ENCODE measurements at places on chromosomes 6 and 20.

GRCh38 chr6:68994521-68994920 is 359.4 kb downstream of the ADGRB3 start:
- no peak for DNase-seq

DNA sequence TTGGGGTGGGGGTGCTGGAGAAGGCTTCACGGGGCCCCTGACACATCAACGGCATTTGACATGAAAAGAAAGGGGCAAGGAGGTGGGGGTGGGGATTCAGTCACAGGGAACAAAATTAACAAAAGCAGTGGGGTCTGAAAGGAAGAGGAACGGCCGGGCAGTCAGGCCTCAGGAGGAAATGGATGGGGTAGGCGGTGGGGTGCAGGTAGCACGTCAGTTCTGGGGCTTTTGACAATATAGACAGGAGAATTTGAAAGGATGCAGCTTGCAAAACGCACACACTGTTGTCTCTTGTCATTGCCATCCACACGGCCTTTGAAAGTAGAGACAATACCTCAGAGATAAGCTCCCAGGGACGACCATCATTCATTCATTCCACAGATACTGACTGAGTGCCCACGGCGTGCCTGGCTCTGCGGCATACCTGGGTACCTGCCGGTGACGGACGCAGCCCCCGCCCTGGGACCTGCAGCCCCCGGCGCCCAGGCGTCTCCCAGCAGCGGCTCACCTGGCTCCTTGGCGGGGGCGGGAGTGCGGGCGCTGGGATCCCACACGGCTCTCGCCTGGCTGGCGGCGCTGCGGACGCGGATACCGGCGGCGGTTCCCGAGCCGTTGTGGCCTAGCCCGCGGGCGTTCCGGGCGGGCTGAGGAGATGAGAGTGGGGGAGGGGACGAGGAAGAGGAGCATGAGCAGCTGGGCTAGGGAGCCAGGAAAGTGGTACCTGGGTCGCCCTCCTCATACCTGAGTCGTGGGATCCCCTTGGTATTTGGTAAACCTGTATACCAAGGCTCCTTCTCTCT is at the start of gene SLC26A8:
Gene SLC26A8, minus strand, starts transcription at position 646 of the 800 bp plus-strand sequence. CDS start 4,934 bp downstream, outside the sequence.
- no peak for DNase-seq

DNA sequence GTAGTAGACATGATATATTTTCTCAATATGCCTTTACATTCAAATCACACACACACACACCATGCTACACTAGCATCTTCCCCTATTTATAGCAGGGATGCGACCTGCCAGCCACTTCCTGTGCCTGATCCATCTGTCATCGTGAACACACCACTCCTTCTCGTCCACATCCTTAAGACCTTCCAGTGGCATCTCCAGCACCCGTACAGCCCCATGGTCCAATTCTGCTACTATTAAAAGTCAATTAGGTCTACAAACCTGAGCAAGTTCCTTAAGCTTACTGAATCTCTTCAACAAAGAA is 54.5 kb downstream of the KIF16B start:
- DNase-seq, result peak; percentile 44

DNA sequence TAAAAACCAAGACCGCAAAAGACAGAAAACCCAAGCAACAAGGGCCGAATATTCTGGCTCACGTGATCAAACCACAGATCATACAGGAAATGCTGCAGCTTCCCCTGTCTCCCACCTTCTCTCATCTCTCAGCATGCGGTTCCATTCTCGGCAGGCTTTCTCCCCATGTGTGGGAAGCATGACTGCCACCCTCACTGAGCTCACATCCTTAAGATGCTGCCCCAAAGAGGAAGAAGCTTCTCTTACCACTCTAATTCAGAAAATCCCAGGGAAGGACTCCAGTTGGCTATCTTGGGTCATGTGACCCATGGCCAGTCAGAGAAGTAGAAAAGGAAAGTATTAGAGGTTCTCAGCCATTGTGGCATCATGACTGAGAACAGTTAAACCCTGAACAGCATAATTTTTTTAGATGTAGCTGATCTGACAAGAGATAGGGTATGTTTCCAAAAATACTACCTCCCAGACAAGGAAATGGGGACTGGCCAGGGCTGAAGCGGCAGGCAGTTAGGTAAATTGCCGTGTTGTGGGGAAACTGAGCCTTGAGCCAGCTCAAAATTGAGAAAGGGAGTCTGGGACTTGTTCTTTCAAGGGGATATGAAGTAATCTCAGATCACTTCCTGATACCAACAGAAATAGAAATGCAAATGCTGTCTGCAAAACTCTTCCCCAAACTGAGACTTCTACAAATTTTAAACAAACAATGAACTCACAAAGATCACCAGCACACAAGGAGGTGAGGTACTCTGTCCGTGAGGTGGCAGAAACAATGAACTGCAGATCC is 37.1 kb upstream of the GRM4 start:
- no peak for DNase-seq

DNA sequence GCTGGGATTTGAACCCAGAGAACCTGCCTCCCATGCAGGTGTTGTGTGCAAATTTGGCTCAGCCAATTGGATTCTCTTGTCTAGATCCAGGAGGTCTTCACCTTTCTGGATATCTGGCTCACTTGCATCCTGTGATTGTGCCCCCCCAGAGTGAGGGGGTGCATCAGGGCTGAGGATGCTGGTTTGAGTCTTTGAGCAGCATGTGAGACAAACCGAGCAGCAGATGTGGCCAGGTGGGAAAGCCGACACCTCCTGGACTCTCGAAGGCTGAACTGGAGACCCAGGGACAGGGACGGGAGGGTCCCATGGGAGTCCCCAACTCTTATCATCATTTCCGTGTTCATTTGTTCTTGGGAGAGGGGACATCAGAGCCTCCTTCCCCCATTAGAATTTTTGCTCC is 30.6 kb upstream of the SULF2 start:
- no peak for DNase-seq

DNA sequence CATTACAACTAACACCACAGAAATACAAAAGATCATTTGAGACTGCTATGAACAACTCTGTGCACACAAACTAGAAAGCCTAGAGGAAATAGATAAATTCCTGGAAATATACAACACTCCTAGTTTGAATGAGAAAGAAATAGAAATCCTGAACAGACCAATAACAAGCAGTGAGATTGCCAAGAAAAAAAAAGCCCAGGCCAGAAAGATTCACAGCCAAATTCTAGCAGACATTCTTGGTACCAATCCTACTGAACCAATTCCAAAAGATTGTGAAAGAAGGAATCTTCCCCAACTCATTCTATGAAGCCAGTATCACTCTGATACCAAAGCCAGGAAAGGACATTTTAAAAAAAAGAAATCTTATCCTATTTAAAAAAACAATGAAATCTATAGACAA is 7.0 kb upstream of the CDK19 start:
- no peak for DNase-seq

DNA sequence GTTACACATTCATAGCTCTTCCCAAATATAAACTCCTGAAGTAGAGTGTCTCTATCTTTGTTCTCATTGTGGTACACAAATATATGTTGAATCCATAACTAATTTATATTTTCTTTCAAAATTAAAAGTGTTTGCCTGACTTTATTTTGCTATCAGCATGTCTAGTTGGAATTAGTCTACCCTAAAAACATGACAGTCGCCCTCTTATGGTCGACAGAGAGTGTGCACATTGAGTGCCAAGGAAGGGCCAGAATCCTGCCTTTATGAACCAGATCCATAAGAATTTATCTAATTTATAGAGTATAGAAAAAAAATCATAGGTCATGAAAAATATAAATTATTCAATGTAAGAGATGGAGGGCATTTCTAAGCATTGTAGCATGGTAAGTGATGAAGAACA is 12.3 kb upstream of the DEFB112 start:
- DNase-seq, result no peak

DNA sequence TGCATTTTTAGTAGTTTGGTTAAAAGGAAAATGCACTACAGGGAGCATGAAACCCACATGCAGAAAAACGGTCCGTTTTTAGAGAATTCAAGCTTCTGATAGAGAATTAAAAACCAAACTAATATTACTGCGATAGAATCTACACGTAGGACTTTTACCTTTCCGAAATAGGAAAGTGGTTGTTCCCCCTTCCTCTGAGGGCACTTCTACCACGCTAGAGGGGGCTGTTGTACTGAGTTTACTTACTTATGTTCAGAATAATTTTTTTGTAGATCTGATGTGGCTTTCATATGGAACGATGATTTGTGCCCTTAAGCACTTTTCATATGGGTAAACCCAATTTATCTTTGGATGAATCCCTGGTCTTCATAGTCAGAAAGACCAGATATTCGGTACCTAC is 264.3 kb upstream of the PLN start:
- DNase-seq, result peak; percentile 87

GRCh38 chr6:142570221-142570671 is 268.4 kb downstream of the ADGRG6 start:
- no peak for DNase-seq

- peak; percentile 16 for DNase-seq
These were observed 213.5 kb downstream of the RFPL4B start for GRCh38 chr6:112560651-112561050.

DNA sequence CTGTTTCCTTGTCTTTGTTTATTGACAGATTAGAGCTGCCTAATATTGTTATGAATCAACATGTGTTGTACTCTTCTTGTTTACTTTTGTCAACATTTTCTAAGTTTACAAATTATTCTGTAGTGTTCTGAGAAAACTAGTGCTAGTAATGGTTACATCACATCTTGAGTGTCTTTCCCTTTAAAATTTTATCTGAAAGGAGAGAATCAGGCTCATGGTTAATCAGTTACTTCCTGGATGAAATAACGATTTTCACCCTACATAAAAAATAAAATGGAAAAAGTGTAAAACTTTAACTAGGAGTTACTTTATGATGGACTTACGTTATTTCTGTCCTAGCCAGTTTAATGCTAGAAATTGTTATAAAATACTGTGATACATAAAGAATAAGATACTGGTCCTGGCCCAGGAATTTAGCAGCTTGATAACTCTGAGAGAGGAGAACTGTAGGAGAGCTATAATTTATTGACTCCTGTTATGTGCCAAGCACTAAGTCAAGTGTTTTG is 26.4 kb upstream of the BMP5 start:
- no peak for DNase-seq

DNA sequence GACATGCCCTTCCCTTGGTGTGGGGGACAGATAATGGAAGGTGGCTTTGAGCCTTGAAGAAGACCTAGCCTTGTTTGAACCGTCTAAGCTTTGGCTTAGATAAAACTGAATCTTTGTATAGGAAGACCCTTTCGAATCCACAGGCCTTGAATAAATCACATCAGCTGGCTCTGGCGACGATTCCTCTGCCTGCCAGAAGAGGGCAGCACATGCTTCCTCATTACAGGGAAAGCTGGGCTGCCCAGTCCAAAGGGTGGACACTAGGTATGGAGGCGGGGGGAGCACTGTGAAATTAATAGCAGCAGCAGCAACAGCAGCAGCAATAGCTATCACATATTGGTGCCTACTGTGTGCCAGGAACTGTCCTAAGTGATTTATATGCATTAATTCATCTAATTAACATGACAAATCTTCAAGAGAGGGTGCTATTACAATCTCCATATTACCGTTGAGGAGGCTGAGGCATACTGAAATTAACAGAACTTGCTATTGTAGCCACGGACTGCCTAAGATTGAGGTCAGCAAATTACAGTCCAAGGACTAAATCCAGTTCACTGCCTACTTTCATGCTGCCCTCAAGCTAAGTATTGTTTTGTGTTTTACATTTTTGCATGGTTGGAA is 85.1 kb downstream of the CLIC5 start:
- peak; percentile 28 for DNase-seq

GRCh38 chr6:144806222-144806621 is 521.1 kb downstream of the UTRN start:
- DNase-seq, result no peak

GRCh38 chr6:125151700-125152099 is 1.9 kb upstream of the TPD52L1 start:
- DNase-seq, result no peak

DNA sequence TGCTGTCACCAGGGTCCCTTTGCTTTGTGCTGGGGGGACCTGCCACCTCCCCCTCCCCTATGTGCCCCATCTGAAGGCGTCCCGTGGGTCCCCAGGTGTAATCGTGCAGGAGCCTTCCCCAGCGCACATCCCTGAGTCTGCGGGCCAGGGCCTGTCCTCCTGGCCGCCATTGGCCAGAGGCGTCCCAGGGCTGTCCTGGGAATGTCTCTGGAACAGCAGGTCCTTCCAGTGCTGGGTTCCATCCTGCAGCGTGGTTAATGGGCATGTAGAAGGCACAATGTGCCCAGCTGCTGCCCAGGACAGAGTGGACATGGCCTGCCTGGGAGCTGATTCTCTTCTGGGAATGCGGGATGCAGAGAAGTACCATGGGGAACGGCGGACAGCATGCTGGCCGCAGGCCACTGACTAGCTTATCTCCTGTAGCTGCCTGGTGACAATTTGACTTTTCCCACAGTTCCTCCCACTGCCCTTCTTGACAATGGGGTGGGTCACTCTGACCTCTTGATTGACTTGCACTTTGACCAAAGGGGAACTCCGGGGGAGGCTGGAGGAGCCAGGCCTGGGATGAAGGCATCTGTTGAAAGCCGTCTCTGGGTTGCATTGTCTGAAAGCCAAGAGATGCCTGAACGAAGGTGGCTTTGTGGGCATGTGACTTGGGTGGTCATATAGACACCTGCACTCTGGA is 64.0 kb downstream of the CTCFL start:
- DNase-seq, result no peak

- no peak for DNase-seq
These were observed 120.0 kb downstream of the CD164 start for GRCh38 chr6:109262261-109262660.

DNA sequence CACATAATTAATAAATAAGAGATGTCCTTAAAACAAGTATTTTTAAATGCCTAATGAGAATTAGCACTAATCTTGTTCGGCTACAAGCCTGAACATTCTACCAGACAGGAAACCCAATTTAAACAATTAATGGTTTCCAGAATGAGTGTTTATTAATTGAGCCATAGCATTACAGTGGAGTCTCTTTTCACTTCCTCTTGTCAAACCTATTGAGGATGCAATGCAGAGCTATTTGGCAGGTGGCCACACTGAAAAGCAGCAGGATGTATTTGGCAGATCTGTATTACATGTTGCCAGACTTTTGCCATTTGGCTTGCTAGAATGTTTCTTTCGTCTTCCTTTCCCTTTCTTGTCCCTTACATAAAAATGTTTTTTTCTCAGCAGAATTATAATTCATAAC is 475.2 kb upstream of the MARCKS start:
- peak; percentile 72 for DNase-seq

DNA sequence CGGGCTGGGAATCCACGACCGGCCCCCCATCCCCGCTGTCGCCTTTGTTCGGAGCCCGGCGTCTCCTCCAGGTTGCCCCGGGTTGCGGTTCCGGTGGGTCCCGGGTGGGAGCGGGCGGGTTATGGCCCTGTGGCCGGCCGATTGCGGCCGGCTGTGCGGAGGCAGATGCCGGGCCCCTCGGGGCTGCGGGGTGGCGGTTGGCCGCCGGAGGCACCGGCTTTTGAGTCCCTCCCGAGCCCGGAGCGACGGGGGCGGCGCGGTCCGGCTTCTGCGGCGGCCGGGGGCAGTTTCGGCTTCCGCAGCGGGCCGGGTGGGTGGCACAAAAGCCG is 431 bp downstream of the LOC128125822 start:
- no peak for DNase-seq

GRCh38 chr20:16111172-16111832 is 461.9 kb downstream of the KIF16B start:
- no peak for DNase-seq

Measured in NCI-H2171 treated with DMSO at 0.1 percent for 48 hours (cell line).